ENCODE measurements at places on chromosomes 4 and X.

GRCh38 chrX:6667048-6667768 is 132.3 kb upstream of the VCX3A start:
- DNase-seq = no peak

- DNase-seq = no peak
These were observed 61.7 kb downstream of the TMA16 start for GRCh38 chr4:163556177-163556576.

DNA sequence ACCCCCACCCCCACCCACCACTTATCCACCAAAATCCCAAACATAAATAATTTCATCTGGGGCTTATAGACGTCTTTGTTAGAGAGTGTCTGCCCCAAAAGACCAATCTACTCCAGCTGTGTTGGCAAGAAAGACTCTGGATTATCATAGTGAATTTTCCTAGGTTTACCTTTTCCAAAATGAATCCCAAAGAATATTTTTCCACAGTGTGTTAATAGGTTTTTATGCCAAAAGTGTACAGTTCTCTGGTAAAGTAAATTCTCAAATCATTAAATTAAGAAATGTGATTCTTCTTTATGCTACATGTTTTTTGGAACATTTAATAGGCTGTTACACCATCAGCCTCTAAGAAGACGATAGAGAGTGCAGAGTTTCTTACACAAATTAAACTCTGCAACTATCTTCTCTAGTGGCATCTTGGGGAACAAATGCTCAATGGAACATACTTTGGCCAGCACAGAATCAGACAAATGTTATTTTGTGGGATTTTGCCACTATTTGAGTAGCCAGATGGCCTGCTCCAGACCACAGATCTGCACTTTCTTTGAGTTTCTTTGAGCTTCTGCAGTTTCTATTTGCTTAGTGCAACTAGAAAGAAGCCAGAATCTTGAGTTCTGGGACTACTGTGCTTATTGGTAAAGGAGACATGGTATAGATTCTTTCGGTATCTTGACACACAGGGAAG is 206.0 kb downstream of the KIT start:
- DNase-seq = no peak

- DNase-seq = no peak
These were observed 2.3 kb downstream of the SH3TC1 start for GRCh38 chr4:8201321-8201781.

- DNase-seq = no peak
These were observed 24.6 kb upstream of the BCLAF3 start for GRCh38 chrX:20015422-20015821.

GRCh38 chrX:154836163-154836562 is 1.7 kb upstream of the SMIM9 start:
- DNase-seq = no peak

DNA sequence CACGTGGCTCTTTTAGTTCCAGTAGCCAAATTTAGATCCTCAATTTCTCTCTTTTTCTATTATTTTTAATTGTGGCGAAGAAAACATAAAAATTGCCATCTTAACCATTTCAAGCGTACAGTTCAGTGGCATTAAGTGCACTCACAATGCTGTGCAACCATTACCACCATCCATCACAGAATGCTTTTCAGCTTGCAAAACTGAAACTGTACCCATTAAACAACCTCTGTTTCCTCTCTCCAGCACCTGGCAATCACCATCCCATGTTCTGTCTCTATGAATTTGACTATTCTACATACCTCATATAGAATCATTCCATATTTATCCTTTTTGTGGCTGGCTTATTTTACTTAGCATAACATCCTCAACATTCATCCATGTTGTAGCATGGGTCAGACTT is 74.9 kb downstream of the METTL14 start:
- DNase-seq = no peak

- DNase-seq = no peak
These were observed 64.8 kb downstream of the NDST3 start for GRCh38 chr4:118099106-118099505.

- DNase-seq = no peak
These were observed 412.9 kb upstream of the FMR1 start for GRCh38 chrX:147498796-147499195.

DNA sequence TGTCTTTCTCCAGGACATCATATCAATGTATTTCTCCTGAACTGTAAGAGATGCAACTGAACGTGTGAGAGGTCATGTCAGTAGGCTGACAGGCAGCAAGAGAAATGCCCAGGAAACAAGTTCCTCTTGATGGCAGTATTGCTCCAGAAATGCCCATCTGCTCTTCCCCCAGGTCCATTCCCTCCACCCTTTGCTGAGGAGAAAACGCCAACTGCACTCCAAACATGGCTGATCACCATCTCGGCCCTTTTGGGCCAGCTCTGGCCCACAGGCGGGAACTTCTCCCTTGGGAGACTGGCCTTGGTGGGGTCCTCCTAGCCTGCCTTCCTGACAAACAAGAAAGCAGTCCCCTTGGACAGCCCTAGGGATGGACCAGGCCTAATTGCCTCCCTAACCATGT is 276.5 kb upstream of the AGTR2 start:
- DNase-seq = no peak

GRCh38 chrX:250965-251364 is 30.2 kb upstream of the PLCXD1 start:
- no peak for DNase-seq

GRCh38 chr4:118939169-118939783 is 50.6 kb downstream of the SYNPO2 start:
- no peak for DNase-seq

DNA sequence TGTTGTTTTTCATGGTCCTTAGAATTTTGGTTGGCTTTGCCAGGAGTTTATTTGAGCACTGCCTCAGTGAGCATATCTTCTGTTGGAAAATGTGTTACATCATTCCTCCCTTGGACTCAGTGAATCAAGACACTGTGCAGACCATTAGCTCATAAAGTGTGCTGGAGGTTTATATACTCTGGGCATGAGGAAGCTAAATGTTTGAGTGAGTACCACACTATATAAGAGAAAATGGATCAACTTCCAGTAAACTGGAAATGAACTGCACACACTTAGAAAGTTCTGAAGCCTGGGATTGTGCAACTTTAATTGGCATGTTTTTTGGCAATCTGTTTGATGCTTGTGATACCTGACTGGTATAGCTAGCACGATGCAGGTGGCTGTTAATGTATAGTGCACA is 75.9 kb downstream of the LIMCH1 start:
- DNase-seq = no peak

DNA sequence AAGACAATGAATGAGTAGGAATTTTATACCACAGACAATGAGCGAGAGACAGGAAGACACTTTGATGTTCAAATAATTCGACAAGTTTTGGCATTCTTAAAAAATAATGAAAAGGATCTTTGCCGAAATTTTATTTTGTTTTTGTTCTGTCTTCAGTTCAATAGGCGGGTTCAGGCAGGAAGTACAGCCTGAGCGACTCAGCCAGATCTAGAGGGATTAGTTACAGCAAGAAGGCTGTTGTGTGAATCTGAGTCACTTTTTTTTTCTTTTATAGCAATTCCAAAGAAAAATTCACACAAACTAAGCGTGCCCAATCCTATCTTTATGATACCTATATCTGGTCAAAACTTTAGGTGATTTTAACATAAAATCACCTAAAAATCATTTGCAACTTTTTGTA is 505.4 kb upstream of the FAM241A start:
- DNase-seq = no peak

GRCh38 chrX:153953342-153953830 is 8.9 kb upstream of the RENBP start:
- peak; percentile 57 for DNase-seq

- no peak for DNase-seq
These were observed 268.1 kb downstream of the THOC2 start for GRCh38 chrX:123464709-123465108.

GRCh38 chr4:112290341-112290740 is 4.6 kb upstream of the TIFA start:
- DNase-seq = no peak

DNA sequence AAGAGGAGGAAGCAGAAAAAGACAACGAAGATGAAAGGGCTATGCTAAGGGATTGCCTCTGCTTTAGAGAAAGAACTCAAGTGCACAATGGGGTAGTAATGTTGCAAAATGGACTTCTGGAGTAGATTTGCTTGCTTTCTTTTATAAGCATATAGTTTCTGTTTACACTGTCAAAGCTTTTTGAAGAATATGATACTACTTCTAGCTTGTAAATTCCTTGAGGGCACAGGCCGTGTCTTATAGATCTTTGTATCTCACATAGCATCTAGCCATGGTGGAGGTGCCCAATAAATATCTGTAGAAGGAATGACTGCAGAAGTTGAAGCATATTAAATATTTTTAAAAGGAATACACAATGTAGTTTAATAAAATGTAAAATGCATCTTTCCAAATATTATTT is 147.8 kb upstream of the ZIC3 start:
- DNase-seq = no peak

- no peak for DNase-seq
These were observed 87.1 kb downstream of the VCX2 start for GRCh38 chrX:8084006-8084405.

GRCh38 chr4:162645381-162645780 is 481.6 kb upstream of the FSTL5 start:
- no peak for DNase-seq

Measured in neuronal stem cell (in vitro differentiated cells).